ENCODE measurements at places on chromosomes 12 and 14.

- DNase-seq = no peak
Observed at GRCh38 chr12:75041472-75041871, 168.2 kb downstream of the KCNC2 start.

DNA sequence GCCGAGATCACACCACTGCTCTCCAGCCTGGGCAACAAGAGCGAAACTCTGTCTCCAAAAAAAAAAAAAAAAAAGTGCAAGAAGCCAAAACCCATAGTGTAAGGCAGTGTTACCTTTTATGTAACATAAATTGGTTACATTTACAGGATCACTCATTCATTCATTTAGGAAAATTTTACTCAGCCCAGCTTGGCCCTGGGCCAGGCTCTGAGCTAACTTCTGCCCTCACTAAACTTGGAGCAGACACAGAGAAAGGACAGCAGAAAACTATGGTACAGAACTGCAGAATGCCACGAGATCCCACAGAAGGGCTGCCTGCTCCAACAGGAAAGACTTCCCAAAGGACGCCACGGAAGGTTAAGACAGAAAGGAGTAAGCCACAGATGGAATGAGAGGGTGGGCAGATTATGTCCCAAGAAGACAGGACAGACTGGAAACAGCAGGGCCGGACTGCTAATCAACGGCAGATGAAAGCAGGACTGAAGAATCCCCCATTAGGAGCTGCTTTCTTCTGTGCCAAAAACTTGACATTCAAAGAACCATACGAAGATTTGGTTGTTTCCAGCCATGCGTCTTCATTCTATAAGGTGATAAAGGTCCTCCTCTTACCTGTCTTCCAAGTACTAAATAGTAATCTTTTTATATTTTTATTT lies 18.9 kb downstream of the PPP1R13B start:
- DNase-seq = no peak

- no peak for DNase-seq
Observed at GRCh38 chr12:19575337-19576243, 136.3 kb downstream of the AEBP2 start.

DNA sequence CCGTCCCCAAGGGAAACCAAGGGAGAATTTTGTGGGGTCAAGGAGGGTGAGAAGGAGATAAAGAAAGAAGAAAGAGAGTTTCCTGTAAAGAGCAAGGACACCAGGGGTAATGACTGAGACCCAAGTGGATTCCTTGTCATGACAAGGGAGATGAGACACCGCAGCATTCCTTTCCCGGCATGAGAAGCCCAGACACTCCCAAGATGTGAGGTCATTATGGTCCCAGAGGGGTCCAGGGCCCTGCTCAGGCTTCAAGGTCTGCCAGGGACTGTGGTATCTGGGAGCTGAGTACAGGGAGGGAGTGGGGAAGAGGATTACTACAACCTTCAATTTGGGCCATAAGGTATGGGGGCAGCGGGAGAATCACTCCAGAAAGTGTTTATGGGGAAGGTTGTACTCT lies 58.1 kb downstream of the SPTB start:
- DNase-seq = no peak

DNA sequence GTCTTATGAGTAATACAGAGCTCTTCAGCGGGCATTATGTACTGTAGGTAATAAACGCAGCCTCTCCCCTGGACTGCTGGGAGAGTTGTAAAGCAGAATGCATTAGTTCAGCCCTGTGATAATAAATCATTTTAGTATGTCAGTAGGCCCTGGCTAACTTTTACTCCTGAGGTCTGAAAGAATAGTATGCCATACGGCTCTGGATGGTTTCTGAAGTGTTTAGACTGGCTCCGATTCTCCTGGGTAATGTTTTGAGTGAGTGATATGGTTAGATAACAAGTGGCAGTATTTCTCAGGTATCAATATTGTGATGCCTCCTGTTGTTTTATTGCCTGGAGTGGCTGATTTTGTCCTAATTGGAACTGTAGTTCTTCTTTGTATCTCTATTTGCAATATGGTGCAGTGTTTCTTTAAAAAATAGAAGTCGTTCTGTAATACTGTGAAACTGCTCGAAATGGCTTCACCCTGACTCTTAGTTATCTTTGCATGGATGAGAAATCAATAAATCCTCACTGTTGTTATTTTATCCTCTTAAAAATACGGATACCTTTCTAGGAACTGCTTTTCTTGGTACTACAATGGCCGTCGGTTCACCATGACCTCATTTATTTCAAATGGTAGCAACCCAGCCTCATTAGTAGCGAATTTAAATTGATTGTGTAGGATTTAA lies 100.2 kb downstream of the PDZRN4 start:
- no peak for DNase-seq

GRCh38 chr12:85092814-85093370 lies 56.7 kb downstream of the LRRIQ1 start:
- no peak for DNase-seq

GRCh38 chr12:41731061-41731460 lies 413.6 kb downstream of the GXYLT1 start:
- DNase-seq = no peak

- no peak for DNase-seq
Observed at GRCh38 chr14:76491172-76491930, 115.4 kb downstream of the ESRRB start.

- DNase-seq = no peak
Observed at GRCh38 chr14:29558516-29558915, 369.1 kb downstream of the PRKD1 start.

DNA sequence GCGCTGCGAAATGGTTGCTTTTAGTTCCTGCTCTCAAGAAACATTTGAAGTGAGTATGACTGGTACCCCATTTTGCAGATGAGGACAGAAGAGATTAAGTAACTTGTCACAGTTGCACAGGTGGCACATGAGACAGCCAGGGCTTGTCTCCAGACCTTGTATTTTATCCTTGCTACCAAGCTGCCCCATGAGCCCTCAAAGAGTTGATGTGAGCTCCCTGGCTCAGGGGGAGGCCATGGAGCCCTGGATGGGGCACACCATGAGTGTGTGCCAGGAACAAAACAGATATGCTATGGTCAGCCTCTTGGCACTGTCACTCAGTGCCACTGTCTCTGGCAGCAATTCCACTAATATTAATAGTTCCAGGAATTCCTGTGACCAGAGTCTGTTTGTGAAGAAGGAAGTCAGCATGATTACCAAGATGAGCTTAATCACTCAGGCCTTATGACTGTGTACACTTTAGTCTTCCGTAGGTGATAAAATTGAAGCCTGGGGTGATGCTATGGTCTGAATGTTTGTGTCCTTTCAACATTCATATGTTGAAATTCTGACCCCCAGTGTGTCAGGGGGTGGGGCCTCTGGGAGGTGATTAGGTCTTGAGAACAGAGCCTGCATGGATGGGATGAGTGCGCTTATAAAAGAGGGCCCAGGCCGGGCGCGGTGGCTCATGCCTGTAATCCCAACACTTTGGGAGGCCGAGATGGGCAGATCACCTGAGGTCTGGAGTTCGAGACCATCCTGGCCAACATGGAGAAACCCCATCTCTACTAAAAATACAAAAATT lies 806.8 kb downstream of the AACS start:
- DNase-seq = no peak

All from globus pallidus (tissue), 1 donor.